ENCODE measurements at places on chromosomes 13 and 19.

DNA sequence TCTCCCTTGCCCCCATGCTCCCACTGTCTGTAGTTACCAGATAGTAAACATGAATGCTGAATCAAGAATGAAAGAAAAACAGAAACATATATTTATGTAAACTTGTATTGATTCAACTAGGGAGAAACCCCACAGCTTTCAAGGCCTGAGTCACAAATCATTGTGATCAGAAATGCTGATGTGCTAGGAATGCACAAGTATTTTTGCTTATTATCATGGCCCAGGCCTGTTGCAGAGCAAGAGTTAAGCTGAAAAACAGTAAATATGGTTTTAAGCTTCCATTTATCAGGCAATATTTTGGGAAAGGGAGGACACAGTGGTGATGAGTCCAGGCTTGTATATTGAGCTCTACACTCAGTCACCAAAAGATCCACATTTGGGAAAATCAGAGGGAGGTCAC lies 669.6 kb downstream of the DIAPH3 start:
- DNase-seq = no peak

GRCh38 chr13:37129866-37130265 lies 24.4 kb upstream of the CSNK1A1L start:
- DNase-seq = no peak

DNA sequence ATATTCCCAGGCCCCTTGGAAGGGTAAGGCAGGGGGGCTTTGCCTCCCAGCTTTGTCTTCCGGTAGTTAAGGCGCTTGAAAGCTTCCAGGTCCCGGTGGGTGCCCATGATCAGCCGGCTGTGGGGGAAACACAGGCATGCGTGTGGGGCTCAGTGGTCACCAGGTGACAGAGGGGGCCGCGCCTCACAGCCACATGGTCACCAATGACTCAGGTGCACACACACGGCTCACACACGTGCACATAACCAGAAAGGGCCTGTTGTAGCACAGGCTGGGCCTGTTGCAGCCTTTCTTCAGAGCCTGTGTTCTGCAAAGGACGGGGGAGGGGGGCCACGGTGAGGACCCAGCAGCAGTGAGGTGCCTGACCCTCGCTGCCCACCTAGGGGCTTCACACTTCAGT lies 5.9 kb downstream of the NANOS3 start:
- no peak for DNase-seq

GRCh38 chr13:111489301-111489700 lies 168.9 kb downstream of the TEX29 start:
- DNase-seq = no peak

GRCh38 chr13:28499609-28500008 lies 4.7 kb upstream of the FLT1 start:
- no peak for DNase-seq

DNA sequence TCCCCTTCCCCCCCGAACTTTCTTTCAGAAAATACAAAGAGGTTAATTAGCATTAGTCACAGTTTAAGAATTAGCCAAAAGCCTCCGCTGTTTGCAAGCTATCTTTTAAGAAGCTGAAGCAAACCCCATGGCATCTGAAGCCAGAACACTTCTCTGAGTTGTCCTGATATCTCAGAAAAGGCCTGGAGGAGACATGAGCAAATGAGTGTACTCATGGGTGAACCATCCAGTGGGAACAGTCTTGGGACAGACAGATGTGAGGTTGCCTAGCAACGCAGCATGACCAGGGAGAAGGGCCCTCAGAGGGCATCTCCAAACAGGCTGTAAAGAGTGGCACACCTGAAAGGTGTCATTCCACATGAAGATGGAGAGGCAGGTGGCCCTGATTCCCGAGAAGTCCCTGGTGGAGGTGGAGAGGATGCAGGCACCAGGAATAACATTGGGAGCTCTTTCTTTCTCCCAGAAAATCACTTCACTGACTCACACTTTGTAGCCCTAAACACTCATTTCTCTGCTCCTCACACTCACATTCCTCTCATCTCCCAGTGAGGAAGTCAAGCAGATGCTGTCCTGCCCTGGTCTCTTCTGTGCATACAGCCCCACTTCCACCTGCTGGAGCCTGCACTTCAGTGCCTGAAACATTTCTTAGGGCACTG lies 87.0 kb upstream of the TSHZ3 start:
- DNase-seq = no peak

DNA sequence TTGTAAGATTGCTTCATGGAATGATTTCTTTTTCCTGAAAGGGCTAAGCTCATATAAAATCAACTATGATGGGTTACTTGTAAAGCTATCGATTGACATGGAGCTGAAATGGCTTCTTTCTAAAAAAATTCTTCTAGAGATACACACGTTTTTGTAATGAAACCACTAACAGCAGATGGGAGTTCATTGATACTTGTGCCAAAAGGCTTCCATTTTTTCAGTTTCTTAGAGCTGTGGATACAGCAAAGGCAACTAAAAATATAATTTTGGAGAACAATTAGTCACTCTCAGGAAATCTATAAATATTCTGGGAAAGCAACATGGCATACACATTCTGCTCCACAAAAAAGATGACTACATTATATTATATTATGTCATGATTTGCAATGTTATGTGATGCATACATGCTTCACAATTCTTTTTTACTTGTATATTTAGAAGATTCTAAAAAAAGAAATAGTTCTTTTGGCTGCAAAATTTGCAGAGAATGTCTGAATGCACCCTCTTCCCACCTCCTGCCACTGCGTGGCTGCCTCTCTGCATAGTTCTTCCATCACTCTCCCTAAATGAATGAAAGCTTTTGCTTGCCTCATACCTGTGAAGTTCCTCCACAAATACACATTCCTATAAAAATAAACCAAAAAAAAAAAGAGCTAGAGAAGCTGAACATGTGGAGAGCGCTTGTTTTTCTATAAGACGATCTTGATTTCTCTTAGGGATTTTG lies 802.5 kb downstream of the EFNB2 start:
- no peak for DNase-seq

DNA sequence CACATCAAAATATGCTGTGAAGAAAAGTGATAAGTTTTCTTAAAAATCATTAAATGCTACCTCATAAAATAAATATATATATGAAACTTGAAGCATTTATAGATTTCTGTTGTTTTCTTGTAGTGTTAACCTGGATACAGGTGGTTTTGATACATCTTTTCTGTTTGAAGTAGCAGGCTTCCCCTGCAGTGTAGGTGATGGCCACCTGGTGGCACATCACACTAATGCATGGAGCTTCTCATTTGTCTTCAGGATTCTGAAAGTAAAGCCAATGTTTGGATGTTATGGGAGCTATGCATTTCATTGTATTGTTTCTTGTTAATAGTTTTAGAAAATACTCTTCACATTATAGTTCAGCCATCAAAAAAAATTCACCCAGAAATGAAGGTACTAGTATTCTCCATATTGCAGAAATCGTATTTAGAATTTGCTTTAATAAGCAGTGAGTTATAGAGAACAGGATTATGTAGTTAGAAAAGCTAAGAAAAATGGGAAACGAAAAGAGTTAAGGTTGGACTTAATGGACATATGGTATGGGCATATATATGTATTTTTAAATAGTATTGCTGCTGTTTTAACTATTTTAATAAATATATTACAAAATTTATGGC lies 18.7 kb downstream of the GPR180 start:
- DNase-seq = no peak

- DNase-seq = no peak
Measured at GRCh38 chr13:91946498-91947070, 548.2 kb downstream of the GPC5 start.

DNA sequence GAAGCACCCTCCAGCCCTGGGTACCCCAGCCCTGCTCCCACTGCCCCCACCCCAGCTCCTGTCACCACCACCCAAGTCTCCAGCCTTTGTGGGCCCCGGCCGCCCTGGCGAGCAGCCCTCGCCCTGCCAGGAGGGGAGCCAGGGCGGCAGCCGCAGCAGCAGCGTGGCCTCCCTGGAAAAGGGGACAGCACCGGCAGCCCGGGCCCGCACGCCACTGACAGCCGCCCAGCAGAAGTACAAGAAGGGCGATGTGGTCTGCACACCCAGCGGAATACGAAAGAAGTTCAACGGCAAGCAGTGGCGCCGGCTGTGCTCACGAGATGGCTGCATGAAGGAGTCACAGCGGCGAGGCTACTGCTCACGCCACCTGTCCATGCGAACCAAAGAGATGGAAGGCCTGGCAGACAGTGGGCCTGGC lies 3.9 kb downstream of the CIC start:
- DNase-seq = no peak

DNA sequence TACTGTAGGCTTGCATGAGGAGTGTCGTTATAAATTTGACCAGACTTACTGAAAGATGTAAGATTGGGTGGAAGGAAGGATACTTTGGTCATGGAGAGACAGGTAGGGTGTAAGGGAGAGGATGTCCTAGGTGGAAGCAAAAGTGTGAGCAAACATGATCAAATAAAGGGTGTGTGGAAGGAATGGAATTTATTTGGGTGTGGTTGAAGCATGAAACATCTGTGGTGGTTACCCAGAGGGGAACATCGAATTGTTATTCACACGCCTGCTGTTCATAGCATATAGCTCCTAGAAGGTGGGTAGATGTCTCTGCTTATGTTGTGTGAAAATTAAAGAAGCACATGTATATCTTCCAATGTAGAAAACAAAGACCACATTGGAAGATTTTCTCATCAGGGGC lies 157.7 kb downstream of the ATP8A2 start:
- DNase-seq = no peak

- DNase-seq = no peak
Measured at GRCh38 chr13:112934078-112934477, 34.9 kb upstream of the MCF2L start.

GRCh38 chr19:1935484-1936208 lies 5.3 kb upstream of the CSNK1G2 start:
- no peak for DNase-seq

GRCh38 chr19:305240-306150 lies 14.3 kb upstream of the PLPP2 start:
- no peak for DNase-seq

- no peak for DNase-seq
Measured at GRCh38 chr13:41394166-41394565, 63.2 kb upstream of the RGCC start.

GRCh38 chr19:29074579-29074978 lies 138.4 kb downstream of the UQCRFS1 start:
- no peak for DNase-seq

DNA sequence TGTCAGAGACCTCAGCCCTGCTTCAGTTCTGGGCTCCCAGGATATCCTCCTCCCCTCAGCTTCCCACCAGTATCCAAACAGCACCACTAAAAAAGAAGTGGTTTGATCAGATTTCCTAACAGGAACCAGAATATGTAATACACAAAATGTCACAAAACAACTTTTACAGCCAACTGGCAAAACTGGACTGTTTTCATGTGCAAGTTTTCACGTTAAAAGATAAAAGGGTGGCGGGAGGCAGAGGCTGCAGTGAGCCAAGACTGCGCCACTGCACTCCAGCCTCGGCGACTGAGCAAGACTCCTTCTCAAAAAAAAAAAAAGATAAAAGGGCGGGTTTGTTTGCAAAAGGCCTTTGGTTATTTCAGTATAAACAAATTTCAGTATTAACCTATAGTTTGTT lies 13.1 kb downstream of the PCID2 start:
- DNase-seq = no peak

DNA sequence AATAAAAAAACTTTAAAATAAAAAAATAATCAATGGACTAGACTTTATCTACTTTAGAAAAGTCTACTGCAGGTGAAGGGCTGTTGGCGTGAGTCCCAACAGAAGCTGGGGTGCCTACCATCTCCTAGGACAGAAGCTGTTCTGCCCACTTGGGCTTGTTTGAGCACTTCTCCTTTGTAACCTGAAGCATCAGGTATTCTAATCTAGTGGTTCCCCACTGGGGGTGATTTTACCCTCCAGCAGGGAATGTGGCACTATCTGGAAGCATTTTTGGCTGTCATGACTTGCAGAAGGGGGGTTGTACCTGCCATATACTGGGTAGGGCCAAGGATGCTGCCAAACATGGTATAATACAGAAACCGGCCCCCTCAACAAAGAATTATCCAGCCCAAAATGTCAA lies 16.2 kb upstream of the DOCK9 start:
- no peak for DNase-seq

- no peak for DNase-seq
Measured at GRCh38 chr19:11446271-11446651, 10.8 kb downstream of the PRKCSH start.

GRCh38 chr19:50799547-50799851 lies 9.3 kb downstream of the ACP4 start:
- DNase-seq = no peak

GRCh38 chr13:29359181-29359580 lies 236.3 kb downstream of the SLC7A1 start:
- DNase-seq = no peak

GRCh38 chr19:51542699-51543098 lies 11.2 kb upstream of the SIGLEC6 start:
- DNase-seq = no peak

- no peak for DNase-seq
Measured at GRCh38 chr19:35195830-35196229, 32.7 kb downstream of the FAM187B start.

DNA sequence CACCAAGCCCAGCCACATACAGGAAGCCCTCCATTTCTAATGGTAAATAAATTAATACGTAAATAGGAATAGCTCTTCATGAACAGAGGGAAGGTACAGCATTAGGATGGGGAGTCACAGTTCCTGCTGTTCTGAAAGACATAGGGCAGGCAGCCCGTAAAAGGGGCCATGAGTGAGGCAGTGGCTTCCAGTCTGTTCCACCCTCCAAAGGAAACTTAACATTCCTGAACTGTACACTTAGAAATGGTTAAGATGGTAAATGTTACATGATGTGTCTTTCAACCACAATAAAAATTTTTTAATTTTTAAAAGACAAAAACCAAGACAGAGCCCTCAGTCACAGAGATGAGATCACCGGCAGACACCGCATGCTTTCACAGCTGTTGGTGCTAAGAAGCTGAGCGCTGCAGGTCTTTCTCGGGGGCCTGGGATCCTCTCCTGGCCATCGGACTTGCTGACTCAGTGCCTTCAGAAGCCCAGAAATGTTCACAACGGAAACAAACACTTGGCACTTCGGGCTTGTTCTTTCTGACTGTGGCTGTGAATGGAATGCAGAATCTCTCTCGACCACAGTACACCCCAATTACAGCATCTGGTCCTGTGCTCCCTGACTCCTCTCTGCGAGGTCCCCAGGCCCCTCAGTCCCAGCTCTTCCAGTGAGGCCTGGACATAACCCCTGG lies 36.4 kb downstream of the EPS15L1 start:
- no peak for DNase-seq

Data from stimulated activated CD4-positive, alpha-beta T cell treated with anti-CD3 and anti-CD28 coated beads, Interleukin-1b, Interleukin-23, amount 100 ng/mL, for 24 hours (primary cell).